Activated T-helper 1 cell treated with anti-CD3 and anti-CD28 coated beads, Interleukin-2, amount 50 U/mL, for 16 hours (primary cell): ENCODE measurements at places on chromosomes 4 and X.

GRCh38 chrX:49276671-49277534, 7.3 kb downstream of the PPP1R3F start:
- DNase-seq = no peak

- no peak for DNase-seq
Measured at GRCh38 chr4:183688216-183688615, 29.1 kb downstream of the TRAPPC11 start.

GRCh38 chr4:36328130-36328529, 46.7 kb downstream of the DTHD1 start:
- no peak for DNase-seq

- peak; percentile 6 for DNase-seq
Measured at GRCh38 chr4:37780444-37781130, 45.9 kb upstream of the PGM2 start.

GRCh38 chr4:75733369-75733768, 9.0 kb downstream of the USO1 start:
- DNase-seq = no peak

DNA sequence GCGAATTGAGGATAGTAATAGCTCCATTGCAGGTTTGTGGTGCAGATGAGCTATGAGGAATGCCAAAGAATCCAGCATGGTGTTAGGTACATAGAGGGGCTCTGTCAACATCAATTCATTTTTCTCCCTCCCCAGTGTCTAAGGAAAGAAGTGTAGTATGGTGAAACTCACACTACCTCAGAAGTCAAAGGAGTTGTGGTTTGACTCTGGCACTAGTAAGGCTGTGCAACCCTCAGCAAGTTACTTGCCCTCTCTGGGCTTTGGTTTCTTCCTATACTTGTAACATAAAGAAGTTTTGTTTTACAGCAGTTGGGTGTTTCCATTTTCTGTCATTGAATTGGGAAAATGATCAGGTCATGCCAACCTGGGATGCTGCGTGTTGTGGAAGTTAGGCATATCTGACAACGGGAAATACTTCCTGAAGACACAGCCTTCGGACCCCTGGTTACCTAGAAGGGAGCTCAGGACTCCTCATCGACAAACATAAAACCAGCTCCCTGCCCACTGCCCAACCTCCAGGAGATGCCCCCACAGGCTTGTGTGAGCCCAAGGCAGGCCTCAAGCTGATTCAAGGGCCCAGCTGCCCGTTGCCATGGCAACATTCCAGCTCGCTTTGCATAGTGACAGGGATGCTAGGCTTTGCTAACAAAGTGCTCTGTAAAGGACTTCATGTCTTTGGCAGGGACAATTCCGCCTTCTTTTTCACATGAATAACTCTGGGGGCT, 71.4 kb downstream of the RTL5 start:
- DNase-seq = no peak

DNA sequence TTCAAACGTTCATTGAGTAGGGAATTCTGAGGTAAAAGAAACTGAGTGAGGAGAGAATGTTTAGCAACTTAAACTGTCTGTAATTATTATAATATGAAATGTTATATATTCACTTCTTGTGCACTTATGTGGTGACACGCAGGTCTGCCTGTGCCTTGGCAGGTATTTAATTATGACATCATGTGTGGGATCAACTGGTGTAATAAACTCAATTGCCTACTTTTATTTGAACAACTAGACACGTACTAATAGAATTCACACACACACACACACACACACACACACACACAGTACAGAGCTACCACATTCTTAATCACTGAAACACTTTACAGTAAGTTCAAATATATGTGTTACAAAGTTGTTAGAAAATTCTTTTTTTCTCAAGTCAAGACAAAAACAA, 20.7 kb upstream of the SLC25A31 start:
- DNase-seq = no peak

GRCh38 chrX:52923781-52924241, 26.7 kb downstream of the FAM156B start:
- no peak for DNase-seq
